Effector CD8-positive, alpha-beta T cell (primary cell): ENCODE measurements at places on chromosomes 1 and 21.

GRCh38 chr1:157410457-157410856, 141.9 kb downstream of the FCRL5 start:
- no peak for DNase-seq

DNA sequence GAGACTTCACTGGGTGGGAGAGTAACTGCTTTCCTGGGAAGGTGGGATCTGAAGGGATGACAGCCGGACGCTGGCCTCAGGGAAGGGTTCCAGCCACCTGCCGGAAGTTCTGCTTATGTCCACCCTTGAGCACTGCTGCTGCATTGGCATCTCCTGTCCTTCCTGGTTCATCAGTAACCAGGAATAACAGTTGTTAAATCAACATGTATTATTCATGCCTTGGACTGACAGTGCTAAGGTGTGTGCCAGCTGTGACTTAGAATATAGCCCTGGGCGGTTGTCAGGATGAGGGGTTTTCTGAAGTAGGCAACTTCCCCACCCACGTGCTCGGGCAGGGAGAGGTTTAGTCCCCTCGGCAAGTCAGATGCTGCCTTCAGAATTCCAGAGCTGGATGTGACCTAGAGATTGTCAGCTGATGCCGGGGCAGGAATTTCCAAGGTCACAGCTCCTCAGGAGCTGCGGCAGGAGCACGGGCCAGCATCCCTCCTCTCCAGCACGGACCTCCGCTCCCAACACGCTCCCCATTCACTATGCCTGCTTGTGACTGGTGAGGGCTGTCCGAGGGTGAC, 17.9 kb downstream of the CLDN14 start:
- DNase-seq, result no peak

DNA sequence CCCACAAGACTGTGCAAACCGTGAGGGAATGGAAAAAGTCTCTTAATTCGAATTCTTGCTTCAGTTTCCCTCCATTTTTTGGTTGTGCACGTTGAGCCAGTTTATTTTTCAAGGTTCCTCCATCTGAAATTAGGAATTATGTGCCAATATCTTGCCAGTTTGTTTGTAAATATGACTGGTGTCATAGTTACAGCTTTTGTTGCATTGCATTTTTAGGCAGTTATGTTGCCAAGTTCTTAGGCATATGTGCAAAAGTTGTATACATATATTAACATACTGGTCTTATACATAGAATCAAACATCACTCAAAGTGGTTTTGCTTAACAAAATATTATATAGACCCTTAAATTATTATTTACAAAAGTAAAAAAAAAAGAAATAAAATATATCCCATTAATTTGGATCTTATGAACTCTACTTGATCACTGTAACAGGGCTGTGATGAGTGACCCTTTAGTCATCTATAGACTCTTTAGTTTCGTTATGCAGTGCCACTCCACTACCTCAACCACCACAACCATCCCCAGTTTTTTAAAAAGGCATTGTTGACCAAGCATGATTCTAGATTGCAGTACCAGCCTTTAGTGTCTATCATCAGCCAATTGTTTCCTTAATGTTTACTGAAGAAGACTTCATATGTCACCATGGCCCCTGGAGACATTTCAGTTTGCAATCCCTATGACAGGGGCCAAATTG, 20.9 kb upstream of the DYNLT5 start:
- DNase-seq, result no peak

DNA sequence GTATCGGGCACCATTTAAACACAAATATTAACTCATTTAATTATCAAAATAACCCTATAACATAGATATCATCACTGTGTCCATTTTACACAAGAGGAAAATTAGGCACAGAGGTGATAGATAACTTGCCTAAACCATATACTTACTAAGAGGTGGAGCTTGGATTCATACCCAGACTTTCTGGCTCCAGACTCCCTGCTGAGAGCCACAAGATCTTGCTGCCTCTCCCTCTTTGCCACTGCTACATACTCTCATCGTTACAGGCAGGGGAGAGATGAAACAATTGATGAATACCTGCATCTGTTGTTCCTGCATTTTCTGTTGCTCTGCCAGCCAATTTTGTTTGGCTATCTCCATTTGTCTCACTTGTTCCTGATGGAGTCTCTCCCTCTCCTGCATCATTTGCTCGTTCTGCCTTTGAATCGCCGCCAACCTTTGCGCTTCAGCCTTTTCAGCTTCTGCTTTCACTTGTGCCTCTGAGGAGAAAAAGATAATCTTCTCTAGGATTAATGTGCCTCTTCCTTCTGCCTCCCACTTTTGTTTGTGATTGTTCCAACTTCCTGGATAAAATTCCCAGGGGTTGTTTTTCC, 10.6 kb downstream of the GBP5 start:
- DNase-seq, result no peak

DNA sequence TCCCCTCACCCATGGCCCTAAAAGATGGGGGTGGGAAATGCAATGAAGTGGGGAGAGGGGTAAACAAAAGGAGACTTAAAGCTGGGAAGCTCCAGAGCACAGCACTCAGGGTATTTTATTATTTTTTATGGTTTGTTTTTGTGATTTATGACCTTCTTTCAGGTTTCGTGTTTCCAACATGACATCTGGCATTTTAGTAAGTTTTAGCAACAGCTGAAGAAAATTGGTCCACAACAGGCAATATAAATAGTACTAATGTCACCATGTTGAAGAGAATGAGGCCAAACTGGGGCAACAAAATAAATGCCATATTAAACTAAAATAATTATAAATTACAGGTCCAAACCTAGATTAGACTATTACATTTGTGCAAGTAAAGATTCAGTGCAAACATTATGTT, 56.3 kb downstream of the TBX15 start:
- no peak for DNase-seq

- no peak for DNase-seq
Observed at GRCh38 chr1:17632541-17633184, 93.2 kb downstream of the ARHGEF10L start.

DNA sequence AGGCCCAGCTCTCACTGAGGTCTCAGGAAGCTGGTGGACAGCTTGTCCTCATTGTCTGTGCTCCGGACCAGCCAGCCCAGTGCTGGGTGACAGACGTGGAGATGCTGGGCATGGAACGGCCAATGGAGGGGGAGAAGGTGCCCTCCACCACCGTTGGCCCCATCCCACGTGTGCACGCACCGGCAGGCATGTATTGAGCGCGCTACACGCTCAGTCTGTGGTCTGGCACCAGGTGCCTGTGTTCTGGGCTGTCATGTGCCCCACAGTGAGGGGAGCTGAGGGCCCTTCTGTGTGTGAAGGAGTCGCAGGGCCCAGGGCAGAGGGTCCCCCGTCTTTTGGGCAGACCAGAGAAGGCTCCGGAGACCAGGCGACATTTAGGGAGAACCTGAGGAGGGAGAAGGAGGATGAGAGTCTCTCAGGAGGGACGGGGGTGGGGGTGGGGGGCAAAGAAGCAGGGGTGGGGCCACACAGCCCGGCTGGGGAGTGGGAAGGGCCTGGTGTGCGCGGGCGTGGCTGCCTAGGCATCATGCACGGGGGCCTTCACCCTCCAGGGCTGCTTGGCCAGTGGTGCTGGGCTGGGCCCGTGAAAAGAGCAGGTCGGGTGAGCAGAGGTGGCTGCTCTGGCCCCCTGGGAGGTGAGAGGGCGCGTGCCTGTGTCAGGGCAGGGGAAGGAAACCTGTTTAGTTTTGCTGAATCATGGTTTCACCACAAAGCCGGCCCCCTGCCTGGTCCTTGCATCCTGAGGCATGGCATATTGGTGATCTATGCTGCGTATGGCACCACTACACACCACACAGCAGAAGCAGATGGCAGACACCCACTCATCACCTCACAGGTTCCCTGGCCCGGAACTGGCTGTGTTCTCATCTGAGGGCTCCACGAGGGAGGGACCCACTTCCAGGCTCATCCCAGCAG, 86.7 kb upstream of the TTC34 start:
- DNase-seq, result no peak

DNA sequence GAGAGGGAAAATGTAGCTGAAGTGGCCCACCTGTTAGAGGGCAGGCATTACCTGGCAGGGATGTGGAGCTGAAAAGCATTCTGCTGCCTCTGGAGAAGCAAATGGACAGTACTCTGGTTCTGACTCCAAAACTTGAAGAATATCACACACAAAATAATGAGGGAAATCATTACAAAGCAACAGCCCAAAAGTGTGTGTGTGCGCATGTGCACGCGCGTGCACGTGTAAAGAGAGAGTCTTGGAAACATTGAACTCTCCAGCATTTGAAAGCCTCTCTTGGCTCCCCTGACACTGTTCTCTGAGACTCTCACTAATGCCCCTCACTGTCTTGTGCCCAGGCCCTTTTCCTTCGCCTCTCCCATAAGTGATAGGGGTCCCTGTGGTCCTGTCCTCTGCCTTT, 2.3 kb upstream of the VTCN1 start:
- no peak for DNase-seq

- no peak for DNase-seq
Observed at GRCh38 chr1:33468967-33469366, 3.5 kb upstream of the ZSCAN20 start.

- DNase-seq, result no peak
Observed at GRCh38 chr1:53580739-53581475, 121.7 kb downstream of the DMRTB1 start.

DNA sequence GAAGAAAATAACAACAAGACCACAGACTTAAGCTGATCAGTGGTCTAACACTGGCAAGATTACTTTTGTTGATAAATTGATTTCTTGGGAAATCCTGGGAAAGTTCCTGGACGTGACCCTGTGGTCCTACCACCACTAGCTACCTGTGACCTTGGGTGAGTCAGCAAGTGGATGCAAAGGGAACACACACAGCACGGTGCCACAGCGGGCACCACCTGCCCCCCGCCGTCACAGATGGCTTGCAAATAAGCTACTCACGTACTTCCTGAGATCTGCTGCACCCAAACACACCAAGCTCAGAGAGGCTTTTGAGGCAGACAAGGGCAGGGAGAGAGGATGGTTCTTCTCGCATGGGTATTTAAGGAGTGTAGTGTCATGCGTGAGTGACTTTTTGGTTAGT, 12.7 kb downstream of the CFAP298 start:
- DNase-seq, result no peak
